ENCODE measurements at places on chromosomes 1 and 21.

DNA sequence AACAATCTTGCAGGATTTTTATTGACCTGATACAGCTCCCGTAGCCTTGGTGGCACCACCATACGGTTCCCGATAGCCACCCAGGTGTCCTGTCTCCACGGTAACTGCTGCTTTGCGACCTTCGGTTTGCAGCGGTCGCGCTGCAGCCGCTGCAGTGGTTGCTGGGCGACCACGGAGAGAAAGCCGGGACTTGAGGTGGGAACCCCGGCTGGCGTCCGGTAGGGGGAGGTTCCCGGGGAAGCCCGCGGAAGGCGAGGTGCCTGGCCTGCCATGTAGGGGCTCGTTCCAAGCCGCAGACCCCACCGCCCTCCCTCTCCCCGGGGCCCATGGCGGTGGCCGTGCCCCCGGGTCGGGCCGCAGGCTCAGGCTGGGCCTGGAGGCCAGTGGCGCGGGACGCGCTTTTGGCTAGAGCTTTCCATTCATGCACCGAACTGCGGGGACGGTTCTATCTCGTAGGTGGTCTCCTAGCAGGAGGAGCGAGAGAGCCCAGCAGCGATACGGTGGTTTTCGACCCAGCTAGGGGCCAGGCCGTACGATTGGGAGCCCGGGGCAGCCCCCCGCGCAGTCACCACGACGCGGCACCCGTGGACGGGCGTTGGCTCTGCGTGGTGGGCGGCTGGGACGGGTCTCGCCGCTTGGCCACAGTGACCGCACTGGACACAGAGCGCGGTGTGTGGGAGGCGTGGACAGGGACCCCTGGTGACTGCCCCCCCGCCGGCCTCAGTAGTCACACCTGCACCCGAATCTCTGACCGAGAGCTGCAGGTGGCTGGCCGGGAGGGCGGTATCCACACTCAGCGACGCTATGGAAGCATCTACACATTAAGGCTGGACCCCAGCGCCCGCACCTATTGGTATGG is at the start of gene KLHDC9:
Gene KLHDC9, plus strand, starts transcription at position 152 of the 859 bp plus-strand sequence. Its CDS starts 175 bp downstream, at position 327.
- DNase-seq, result peak; percentile 14

DNA sequence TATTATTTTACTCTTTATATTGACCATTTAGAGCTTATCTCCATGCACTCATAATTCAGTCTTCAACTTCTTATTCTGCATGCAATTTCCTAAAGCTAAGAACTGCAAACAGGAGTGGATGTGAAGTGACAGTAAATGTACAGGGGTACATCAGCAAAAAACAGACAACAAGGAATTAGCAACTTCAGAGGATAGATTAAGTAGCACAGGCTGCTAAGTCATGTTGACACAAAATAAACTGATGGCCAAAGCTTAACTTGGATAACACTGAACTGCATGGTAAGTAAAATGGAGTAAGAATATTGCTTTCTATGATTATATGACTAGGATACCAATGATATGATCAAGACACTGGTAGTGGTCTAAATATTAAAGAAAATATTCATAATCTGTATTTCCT is 66.5 kb downstream of the USP24 start:
- no peak for DNase-seq

GRCh38 chr1:169618367-169618766 is 11.6 kb downstream of the SELP start:
- DNase-seq, result no peak

DNA sequence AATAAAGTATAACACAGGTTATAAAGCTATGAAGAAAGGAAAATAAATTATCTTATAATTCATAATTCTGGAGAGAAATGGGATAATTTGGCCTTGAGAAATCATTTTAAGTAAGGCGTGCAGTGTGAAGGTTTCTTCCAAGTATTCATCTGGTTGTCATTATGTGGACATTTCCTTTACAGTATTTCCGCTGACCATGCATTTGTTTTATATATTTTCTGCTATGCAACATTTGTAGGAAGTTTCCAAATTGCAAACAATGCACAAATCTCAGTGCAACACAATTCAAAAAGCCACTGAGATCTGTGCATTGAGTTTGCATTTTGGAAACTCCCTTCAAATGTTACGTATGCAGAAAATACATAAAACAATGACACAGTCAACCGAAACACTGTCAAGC is 17.8 kb downstream of the ZNF670 start:
- no peak for DNase-seq

GRCh38 chr1:112536561-112536960 is 27.8 kb downstream of the WNT2B start:
- no peak for DNase-seq

- DNase-seq, result no peak
Measured at GRCh38 chr1:184596950-184597645, 157.6 kb downstream of the EDEM3 start.

DNA sequence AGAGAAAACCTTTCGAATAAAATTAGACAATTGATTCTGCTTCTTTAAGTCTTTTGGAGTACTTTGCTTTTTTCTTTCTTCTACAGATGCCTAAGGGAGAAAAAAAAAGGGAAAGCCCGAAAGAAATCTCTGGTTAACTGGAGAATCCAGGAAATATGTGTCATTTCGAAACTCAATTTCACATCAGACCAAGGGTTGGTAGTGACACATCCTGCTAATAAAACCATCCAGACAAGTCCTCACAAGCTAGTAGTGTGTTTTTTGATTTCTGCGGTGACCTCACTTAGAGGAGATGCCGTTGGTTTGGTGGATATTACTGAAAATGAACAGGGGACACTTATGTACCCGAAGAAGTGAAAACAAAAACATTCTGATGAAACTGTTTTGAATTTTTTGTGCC is 726.5 kb upstream of the ADAMTS5 start:
- no peak for DNase-seq

DNA sequence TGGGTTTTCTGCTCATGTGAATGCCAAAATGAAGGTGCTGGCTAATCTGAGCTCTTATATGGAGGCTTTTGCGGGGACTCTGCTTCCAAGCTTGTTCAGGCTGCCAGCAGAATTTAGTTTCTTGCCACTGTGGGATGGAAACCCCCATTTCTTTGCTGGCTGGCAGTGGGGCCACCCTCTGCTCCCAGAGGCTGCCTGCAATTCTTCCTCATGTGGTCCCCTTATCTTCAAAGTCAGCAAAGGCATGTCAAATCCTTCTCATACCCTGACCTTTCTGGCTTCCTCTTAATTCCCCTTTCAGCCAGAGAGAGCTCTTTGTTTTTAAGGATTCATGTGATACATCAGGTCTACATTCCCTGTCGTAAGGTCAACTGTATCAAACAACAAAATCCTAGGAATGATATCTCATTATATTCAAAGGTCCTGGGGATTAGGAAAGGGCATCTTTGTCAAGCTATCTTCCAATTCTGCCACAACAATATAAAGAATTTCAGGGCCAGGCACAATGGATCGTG is 5.2 kb upstream of the GPR161 start:
- no peak for DNase-seq

GRCh38 chr1:45802343-45803298 is 791 bp upstream of the MAST2 start:
- no peak for DNase-seq

- no peak for DNase-seq
Measured at GRCh38 chr1:109733236-109733870, 7.5 kb downstream of the GSTM3 start.

DNA sequence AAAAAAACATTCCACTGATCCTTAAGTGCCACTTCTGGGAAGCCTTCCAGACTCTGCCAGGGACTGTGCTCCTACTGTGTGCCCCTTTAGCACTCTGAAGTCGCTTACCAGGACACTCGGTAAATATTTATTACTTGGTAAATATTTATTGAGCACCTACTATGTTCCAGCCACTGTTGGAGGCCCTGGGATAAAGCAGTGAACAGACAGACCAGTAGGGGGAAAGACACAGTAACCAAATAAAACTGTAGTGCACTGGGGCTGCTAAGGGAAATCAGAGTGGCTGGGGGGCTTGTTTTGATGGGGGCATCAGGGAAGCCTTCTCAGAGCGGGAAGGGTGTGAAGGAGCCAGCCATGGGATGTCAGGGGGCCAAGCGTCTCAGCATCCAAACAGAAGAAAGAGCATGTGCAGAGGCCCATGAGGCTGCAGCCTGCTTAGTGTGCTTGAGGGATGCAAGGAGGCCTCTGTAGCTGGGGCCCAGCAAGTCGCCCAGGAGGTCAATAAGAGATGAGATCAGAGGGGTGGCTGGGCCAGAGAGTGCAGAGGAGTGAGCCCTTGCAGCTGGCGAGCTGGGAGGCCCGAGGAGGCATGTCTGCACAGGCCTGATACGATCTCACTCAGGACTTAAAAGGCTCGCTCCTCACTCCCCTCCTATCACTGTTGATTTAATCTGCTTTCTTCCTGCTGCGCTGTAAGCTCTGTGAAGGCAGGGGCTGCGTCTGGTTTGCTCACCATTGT is 28.6 kb downstream of the KAZN start:
- no peak for DNase-seq

GRCh38 chr1:180574031-180574713 is 15.4 kb downstream of the OVAAL start:
- no peak for DNase-seq

- no peak for DNase-seq
Measured at GRCh38 chr1:159014851-159015250, 5.1 kb downstream of the IFI16 start.

- DNase-seq, result no peak
Measured at GRCh38 chr1:205597691-205598314, 34.0 kb downstream of the ELK4 start.

DNA sequence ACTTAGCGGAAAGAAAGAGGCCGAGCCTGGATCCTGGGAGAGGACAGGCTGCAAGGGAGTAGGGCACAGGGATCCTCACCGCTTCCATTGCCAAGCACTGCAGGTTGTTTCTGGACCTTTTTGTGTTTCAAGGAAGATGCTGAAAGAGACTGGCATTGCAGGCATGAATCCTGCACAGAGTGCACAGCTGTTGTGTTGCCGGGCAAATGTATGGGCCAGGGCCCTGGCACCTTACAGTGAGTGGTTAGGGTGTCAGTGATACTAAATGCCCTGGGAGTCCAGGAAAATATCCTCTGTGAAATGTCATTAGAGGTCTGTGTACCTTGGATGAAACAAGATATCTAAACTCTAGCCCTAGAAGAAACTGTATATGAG is 145.5 kb upstream of the FGGY start:
- DNase-seq, result no peak

DNA sequence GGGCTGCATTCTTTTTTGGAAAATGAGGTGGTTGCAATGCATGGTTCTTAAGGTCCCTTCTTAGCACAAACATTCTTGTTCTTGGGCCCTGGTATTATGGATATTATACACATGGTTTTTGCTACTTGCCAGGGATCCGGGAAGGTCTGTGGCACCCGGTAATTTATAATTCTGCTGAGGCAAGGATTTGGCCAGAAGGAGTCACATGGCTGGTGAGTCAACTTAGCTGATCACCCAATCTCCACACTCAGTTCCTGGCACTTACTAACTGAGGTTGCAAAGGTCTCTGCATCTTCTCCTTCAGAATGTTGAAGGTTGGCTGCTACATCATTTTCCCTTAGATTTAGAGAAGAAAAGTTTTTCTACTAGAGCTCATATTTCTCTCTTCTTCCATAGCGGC is 112.5 kb downstream of the ROR1 start:
- DNase-seq, result no peak

DNA sequence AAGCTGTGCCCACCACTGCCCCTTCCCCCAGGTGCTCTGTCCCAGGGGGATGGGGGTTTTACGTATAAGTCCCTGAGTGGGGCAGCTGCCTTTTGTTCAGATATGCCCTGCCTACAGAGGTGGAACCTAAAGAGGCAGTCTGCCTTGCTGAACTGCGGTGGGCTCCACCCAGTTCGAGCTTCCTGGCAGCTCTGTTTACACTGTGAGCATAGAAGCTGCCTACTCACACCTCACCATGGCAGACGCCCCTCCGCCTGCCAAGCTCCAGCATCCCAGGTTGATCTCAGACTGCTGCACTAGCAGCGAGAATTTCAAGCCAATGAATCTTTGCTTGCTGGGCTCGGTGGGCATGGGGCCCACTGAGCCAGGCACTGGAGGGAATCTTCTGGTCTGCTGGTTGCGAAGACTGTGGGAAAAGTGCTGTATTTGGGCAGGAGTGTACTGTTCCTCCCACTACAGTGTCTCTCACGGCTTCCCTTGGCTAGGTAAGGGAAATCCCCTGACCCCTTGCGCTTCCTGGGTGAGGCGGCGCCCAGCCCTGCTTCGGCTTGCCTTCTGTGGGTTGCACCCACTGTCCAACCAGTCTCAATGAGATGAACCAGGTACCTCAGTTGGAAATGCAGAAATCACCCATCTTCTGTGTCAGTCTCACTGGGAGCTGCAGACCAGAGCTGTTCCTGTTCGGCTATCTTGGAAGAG is 17.6 kb upstream of the RWDD3 start:
- no peak for DNase-seq

DNA sequence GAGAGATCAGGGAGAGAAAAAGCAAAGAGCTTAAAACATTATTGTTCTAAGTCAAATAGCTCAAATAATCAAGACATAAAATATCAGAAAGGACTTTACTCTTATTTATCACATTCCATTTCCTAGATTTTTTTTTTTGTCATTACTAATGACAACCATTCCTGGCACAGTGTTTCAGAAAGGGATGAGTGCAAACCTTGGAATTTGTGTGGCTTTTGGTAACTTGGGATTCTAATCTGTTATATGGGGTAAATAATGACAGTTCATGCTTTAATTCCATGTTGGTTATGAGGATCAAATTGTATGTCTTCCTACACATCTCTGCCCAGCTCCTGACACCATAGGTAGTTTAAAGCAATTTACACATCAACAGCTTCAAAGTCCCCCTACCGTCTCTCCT is 358.4 kb upstream of the ADGRL4 start:
- DNase-seq, result no peak

DNA sequence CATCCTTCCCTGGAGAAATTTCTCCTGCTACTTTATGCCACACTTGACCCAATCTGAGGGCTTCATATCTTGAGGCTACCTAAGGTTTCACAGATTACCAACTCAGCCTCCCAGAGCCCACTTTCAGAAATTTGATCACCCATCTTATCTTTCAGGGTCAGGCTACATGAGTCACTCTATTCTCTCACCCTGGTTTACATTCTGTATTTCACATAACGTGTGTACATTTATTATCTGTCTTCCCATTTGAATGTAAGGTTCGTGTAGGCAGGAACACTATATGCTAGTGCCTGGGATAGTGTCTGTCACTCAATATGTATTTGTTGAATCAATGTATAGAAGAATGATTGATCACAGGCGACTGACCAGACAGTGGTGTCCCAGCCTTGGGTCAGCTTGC is 124.8 kb downstream of the UBE2U start:
- DNase-seq, result no peak

All from cortex of kidney (tissue), 1 donor.